Spinal cord (tissue), 10 donors: ENCODE measurements at places on chromosomes 7 and 10. TPM values are rescaled to one million over a fixed set of nuclear protein-coding genes. Genes with fewer than 3 reads are reported as not detected.

- no peak for DNase-seq
- H3K36me3 ChIP-seq, result peaks cover 91% of the 10 kb centered on the region
- no peaks in the 10 kb centered on the region for H3K27me3 ChIP-seq
- H3K27ac ChIP-seq, result no peak overlapping the region
- H3K4me1 ChIP-seq, result no peaks in the 10 kb centered on the region
Observed at GRCh38 chr10:103441206-103441605, 11.0 kb downstream of the CALHM2 start.

DNA sequence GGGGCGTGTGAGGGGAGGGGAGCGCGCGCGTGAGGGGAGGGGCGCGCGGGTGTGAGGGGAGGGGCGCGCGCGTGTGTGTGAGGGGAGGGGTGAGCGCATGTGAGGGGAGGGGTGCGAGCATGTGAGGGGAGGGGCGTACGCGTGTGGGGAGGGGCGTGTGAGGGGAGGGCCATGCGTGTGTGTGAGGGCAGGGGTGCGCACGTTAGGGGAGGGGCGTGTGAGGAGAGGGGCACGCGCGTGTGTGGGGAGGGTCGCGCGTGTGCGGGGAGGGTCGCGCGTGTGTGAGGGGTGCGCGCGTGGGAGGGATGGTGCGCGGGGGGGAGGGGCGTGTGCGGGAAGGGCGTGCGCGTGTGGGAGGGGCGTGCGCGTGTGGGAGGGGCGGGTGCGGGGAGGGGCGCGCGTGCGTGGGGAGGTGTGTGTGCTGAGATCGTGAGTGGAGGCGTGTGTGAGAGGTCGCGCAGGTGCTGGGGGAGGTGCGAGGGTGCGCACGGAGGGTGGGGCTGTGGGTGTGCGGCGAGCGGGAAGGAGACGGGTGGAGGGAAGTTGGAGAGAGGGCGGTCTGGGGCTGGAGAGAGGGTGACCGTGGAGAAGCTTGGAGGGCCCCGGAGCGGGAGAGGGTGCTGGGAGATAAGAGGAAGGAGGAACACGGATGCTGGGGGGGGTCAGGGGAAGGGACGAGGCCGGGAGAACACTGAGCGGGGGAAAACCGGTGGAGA is 19.7 kb downstream of the MXI1 start:
- H3K36me3 ChIP-seq, result peaks cover 4% of the 10 kb centered on the region
- no peak for DNase-seq
- H3K4me1 ChIP-seq, result peaks cover 18% of the 10 kb centered on the region

DNA sequence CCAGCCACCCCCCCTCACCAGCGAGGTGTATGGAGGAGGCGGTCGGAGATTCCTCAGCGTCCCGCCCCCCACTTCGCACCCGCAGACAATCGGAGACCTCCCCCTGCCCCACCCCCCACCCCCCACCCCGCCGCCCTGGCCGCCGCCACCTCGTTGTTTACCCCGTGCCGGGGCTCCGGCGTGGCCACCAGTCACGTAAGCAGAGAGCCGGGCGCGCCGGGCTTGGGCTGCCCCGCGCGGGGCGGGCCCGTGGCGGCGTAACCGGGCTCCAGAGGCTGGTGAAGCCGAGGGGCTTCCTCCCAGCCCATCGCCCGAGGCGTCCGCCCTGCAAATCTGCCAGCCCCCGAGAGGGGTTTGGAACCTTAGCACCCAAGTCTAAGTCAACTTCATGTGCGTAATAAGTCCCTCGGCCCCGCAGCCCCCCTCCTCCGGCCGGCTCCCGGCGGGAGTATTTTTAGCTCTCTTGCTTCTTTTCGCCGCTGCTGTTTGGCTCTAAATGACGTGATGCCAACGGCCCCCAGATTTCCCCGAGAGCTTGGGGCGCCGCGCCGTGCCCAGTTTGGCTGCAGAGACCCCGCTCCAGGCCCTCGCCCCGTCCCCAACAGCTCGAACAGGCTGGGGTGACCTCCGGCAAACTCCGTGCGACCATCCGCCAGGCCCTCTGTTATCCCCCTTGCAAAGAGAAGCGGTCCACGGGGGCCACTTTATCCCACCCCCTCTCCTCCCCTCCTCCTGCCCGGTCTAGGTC is 2.7 kb downstream of the MXI1 start:
- H3K36me3 ChIP-seq, result peaks cover 2% of the 10 kb centered on the region
- DNase-seq, result no peak
- peaks cover 25% of the 10 kb centered on the region for H3K4me1 ChIP-seq
- H3K27ac ChIP-seq, result peak overlapping the region; percentile 99
- no peaks in the 10 kb centered on the region for H3K27me3 ChIP-seq
- H3K4me3 ChIP-seq, result peak overlapping the region; percentile 96

GRCh38 chr7:56046721-56047445 is 4.4 kb downstream of the PSPH start:
- peaks cover 8% of the 10 kb centered on the region for H3K4me1 ChIP-seq
- no peaks in the 10 kb centered on the region for H3K27me3 ChIP-seq
- peak overlapping the region; percentile 16 for H3K27ac ChIP-seq
- DNase-seq, result peak; percentile 22
- peaks cover 9% of the 10 kb centered on the region for H3K36me3 ChIP-seq

DNA sequence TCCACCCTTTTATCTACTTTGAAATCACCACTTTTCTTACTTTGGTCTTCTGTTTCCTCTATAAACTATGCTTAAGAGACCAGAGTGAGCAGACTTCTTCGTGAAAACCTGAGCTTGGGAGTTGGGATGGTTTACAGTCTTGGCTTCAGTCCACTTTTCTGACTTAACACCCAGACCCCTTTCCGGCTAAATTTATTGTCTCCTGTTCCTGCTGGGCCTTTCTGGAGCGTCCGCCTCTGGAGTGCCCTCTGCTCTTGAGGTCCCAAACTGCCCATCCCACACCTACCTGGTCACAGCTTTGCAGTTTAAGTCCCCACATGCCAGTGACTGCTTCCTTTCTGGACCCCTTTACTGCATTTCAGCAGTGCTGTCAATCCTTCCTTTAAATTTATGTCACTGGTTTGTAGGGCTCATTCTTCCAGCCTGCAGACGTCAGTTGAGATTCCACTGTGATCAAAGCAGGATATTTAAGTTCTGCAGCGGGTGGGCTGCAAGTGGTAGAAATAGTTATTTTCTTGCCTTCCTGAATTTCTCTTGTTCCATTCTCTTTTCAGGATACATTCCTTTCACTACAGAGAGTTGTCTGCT is 80.3 kb downstream of the KAT6B start:
- no peak for DNase-seq
- H3K36me3 ChIP-seq, result no peaks in the 10 kb centered on the region
- no peaks in the 10 kb centered on the region for H3K27me3 ChIP-seq

DNA sequence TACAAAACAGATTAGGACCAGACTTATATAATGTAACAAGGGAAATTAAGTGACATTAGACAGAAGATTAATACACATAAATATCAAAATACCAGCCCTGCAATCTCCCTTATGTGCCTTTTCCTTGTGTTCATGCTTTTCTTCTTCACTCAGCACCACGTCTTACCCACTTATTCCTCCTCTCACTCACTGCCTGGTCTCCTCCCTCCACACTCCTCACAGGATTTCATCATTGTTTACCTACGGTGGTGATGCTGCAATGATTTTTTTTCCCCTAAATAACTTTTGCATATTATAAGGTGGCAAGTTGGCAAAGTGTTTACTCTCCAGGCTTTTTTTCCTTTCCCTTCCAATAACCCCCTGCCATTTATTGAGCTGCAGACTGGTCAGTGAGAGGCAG is 203.2 kb downstream of the PCLO start:
- no peaks in the 10 kb centered on the region for H3K27me3 ChIP-seq
- H3K4me3 ChIP-seq, result no peak overlapping the region
- no peak overlapping the region for H3K27ac ChIP-seq
- H3K4me1 ChIP-seq, result no peaks in the 10 kb centered on the region
- no peaks in the 10 kb centered on the region for H3K36me3 ChIP-seq

DNA sequence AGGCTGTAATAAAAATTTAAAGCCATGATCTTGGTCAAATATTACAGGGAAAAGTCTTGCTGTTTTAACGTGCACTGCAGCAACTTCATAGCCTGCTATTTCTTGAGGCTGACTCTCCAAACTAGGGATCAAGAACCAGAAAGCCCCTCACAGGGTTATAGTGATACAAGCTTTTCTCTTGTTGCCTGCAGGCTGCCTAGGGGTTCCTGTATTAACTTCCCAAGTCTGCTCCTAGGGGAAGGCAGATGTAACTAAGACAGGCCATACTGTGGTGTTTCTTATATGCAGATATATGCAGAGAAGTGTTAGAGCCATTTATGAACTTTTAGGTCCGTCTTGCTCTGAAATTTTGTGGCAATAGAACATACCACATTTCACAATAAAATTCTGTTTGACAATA is 175.7 kb downstream of the FOXP2 start:
- no peak for DNase-seq
- no peak overlapping the region for H3K27ac ChIP-seq
- no peaks in the 10 kb centered on the region for H3K27me3 ChIP-seq
- no peaks in the 10 kb centered on the region for H3K4me1 ChIP-seq

GRCh38 chr10:59580026-59580863 is 129.4 kb downstream of the SLC16A9 start:
- no peaks in the 10 kb centered on the region for H3K27me3 ChIP-seq
- no peaks in the 10 kb centered on the region for H3K36me3 ChIP-seq
- no peaks in the 10 kb centered on the region for H3K4me1 ChIP-seq
- peak; percentile 60 for DNase-seq
- no peak overlapping the region for H3K4me3 ChIP-seq

- no peaks in the 10 kb centered on the region for H3K36me3 ChIP-seq
- no peaks in the 10 kb centered on the region for H3K4me1 ChIP-seq
- H3K4me3 ChIP-seq, result no peak overlapping the region
- H3K27me3 ChIP-seq, result no peaks in the 10 kb centered on the region
- H3K27ac ChIP-seq, result no peak overlapping the region
Observed at GRCh38 chr7:124072603-124073309, 39.9 kb upstream of the TMEM229A start.

DNA sequence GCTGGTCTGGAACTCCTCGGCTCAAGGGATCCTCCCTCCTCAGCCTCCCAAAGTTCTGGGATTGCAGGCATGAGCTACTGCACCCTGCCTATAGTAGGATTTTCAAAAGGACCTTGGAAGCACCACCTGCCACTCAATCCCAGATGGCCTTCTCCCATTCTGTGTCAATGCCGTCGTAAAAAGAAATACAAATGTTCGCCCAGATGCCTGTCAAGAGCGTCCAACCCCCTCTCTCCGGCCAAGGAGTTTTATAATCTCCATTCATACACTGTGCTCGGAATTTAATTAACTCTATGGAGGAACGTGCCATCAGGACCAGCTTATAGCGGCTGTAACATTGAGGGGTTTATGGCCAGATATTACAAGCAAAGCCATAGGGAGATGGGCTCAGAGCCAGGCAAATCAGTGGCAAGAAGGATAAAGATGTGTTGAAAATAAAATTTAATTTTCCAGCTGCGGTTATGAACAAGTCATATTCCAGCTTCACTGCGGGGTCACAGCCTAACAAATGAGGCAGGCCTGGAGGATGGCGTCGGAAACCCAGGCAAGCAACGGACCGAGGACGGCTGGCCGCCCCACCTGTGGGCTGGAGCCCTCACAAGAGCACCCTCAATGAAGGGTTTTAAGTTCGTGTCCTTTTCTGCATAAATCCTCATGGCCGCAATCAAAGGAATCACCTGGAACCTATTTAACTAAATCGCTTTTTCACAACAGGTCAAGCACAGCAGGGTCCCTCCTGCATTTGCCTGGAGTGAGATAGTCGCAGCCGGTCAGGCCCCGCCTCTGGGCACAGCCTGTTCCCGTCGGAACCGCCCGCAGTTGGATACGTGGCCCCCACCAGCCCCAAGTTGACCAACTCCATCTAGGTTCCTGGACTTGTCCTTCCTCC is 374.5 kb upstream of the FOXK1 start:
- no peaks in the 10 kb centered on the region for H3K36me3 ChIP-seq
- peak; percentile 28 for DNase-seq
- no peak overlapping the region for H3K27ac ChIP-seq
- no peak overlapping the region for H3K4me3 ChIP-seq
- H3K4me1 ChIP-seq, result no peaks in the 10 kb centered on the region

DNA sequence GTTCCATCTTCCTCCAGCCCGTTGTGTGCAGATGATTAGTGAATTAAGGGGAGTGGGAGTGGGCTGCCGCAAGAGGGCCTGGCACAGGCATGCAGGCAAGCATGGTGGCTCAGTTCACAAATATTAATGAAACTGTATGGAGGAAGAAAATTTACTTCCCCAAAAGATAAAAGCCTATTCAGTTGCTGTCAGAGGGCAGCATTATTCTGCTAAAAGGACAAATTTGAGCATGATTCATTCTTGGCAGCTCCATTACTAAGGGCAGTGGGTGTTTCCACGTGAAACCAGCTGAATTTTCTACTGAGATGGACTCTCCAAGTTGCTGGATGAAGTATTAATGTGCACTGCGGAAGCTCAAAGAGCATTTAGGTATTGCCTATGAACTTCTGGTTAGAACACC is 90.9 kb upstream of the WDR11 start:
- DNase-seq, result no peak
- no peak overlapping the region for H3K27ac ChIP-seq
- H3K27me3 ChIP-seq, result peaks cover 3% of the 10 kb centered on the region

DNA sequence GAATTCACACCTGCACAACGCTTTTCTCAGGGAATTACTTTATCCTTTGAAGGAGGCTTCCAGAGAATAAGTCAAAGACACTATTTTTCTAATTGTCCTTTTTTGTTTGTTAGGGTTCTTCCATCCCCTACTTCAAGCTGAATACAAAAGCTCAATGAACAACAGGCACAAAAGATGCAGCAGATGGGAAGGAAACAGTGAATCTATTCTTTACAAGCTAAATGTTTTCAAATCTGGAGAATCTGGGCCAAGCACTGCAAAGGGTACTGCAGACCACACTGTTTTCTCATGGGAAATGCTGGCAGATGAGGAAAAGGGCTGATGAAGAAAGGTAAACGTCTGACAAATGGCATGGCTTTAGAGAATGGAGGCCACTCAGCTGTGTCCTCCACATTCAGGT is 18.5 kb downstream of the LIPA start:
- H3K27ac ChIP-seq, result no peak overlapping the region
- H3K36me3 ChIP-seq, result peaks cover 5% of the 10 kb centered on the region
- no peak for DNase-seq
- H3K27me3 ChIP-seq, result no peaks in the 10 kb centered on the region
- H3K4me1 ChIP-seq, result no peaks in the 10 kb centered on the region
- no peak overlapping the region for H3K4me3 ChIP-seq

MIOS gene
- total RNA-seq, result 35.2 TPM

TAS2R41 gene
- not detected for total RNA-seq

EVX1 gene
- not detected for total RNA-seq

ZNF727 gene
- 0.50 TPM for total RNA-seq

CPED1 gene
- 26.5 TPM for total RNA-seq

MRLN gene
- total RNA-seq, result 1.6 TPM

HOXA13 gene
- total RNA-seq, result not detected
